Stimulated activated CD4-positive, alpha-beta T cell treated with anti-CD3 and anti-CD28 coated beads, Interleukin-2, amount 100 ng/mL, for 24 hours (primary cell): ENCODE measurements at places on chromosomes 11 and 22.

- no peak for DNase-seq
These were observed 50.7 kb downstream of the STIM1 start for GRCh38 chr11:3906166-3906565.

- no peak for DNase-seq
These were observed 568.9 kb downstream of the LUZP2 start for GRCh38 chr11:25065746-25066145.

DNA sequence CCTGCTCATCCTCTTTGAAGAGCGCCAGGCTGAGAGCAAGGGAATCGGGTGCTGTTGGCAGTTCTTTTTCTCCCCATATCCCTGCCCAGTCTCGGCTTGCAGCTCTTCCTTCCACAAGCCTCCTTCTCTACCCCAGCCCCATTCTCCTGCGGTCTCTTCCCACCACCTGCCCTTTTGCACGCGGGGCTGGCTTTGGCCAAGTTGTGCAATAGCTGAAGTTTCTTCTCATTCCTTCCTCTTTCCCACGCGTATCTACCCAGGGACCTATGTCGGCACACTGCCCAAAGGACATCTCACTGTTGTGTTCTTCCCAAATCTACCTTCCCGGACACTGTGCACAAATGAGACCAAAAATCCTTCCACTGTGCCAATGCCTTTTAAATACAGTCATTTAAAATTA lies 22.3 kb upstream of the HTR3A start:
- DNase-seq, result no peak

DNA sequence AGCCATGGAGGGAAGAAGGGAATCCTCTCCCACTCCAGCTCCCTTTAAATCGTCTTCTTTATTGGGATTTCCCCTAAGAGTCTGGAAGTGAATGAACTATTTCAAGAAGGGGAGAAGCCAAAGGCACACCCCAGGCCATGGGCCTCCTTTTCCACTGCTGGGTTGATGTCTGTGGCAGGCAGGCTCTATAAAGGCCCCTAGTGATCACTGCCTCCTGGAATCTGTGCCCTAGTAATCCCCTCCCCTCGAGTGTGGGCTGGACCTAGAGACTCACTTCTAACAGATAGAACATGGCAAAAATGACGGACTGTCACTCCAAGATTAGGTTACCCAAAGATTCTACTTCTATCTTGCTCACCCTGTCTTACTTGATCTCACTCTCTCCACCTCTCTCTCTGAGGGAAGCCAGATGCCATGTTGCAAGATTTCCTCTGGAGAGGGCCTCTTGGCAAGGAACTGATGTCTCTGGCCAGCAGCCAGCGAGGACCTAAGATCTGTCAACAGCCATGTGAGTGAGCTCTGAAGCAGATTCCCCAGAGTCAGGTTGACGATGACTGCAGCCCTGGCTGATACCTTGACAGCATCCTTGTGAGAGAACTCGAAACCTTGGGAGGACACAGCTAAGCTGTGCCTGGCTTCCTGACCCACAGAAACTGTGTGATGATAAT lies 444.8 kb downstream of the SOX6 start:
- DNase-seq, result no peak

DNA sequence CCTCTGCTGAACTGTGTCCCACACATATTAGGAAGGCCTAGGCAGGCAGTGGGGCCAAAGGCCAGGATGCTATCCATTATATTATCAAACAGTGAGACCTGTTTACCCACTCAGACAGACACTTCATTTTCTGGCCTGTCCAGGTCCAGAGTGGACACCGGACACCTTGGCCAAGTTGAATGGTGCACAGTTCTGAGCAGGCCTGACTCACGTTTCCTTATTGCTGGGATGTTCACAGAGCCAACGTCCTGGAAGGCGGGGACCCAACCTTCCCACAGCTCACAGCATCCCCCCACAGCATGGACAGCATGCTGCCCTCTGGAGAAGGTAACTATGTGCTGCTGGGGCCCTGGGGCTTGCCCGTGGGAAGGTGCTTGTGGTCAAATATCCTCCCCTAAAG lies 86.6 kb downstream of the BTBD10 start:
- no peak for DNase-seq

DNA sequence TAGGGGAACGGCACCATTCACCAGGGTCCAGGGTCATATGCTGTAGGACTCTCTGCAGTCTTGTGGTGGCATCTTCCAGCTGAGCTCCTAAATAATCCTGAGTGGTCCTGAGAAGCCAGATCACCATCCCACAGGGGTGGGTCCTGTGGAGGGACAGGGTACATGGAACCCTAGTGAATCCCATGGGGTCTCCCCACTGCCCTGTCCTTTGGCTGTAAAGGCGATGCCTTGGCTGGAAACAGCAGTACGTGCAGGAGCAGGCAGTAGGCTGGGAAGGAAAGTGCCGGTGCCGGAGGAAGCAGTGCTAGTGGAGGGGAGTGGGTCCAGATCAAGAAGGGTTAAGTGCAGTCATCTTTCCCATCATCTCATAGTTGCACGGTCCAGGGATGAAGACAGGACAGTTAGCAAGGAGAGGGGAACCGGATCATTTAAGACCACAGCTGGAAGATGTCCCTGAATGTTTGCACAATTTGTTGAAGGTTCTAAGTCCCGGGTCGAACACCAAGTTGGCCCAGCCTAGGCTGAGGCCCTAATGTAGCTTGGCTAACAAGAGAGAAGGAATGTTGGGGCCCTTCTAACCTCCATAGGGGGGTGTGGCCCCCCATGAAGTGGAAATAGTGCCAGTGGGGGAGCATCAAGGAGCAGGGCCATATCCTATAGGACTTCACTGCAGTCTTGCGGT lies 18.1 kb downstream of the TSPAN32 start:
- no peak for DNase-seq

DNA sequence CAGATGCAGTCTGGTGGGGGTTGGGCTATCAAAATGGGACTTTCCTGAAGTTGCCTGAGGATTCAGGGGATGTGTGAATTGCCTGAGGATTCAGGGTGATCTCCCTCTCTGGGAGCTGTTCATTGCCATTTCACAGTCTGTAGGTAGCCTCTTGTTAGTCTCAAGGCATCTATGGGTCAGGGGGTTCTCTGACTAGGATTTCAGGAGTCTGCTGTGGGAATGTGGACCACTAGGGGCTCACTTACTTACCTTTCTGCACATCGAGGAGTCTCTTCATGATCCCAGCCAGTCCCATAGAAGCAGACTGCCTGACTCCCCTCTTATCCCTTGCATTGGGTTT lies 54.0 kb downstream of the KCNQ1OT1 start:
- DNase-seq, result no peak

- peak; percentile 62 for DNase-seq
These were observed 18.8 kb downstream of the CSNK1E start for GRCh38 chr22:38298312-38299005.

DNA sequence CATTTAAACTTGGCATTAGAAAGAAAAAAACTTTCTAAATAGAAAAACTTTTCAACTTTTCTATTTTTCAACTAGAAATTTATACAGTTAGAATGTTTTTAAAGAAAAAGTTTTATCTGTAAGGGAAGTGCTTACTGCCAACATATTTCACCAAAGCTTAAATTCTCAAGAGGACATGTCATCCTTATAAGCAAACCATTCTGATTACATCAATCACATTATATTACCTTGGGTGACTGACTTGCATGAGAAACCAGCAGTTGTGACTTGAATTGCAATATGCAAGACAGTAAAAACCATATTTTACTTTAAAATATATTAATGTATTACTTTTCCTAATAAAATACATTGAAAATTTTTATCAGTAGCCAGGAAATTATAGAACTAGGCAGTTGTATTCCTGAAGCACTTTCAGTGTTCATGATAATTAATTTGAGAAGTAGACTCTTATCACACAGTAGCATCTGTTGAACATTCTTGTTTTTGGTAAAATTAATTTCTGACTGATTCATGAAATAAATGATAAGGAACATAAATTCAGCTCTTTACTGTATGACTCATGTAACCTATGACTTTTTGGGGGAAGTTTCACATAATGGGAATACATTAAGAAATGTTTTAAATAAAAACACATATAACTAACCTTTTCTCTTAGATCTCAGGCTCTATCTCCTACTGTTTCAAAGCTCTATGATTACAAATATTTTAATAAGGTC lies 345.0 kb upstream of the CCDC179 start:
- no peak for DNase-seq

GRCh38 chr11:134521452-134522289 lies 109.6 kb upstream of the B3GAT1 start:
- no peak for DNase-seq
